ENCODE measurements at places on chromosomes 5 and 9.

- peak; percentile 96 for DNase-seq
Observed at GRCh38 chr9:114505187-114506081, at the start of gene WHRN. TSS of gene WHRN (minus strand) at chr9:114505473. CDS start at chr9:114504801, 672 bp downstream.

- DNase-seq = no peak
Observed at GRCh38 chr5:123448017-123448617, 24.9 kb upstream of the CEP120 start.

- no peak for DNase-seq
Observed at GRCh38 chr9:128201441-128202369, 1.5 kb upstream of the DNM1 start.

DNA sequence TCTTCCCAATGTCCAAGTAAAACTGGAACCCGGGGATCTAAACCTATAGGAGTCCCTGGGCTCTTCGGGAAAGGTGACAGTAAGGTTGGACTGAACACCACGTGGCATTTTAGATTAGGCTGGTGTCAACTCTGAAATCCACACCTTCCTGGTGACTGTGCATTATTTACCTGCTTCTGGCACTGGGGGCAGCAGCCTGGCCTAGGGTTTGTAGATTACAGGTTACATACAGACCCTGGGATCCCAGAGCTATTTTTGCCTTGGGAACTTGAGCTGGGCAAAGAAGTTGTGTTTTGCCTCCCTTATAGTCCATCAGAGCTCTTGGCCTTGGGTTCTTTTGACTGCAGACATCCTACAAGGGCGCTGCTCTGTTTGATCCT is 173.2 kb downstream of the DAB2IP start:
- peak; percentile 49 for DNase-seq

- no peak for DNase-seq
Observed at GRCh38 chr9:23811633-23812032, 14.4 kb downstream of the ELAVL2 start.

- DNase-seq = no peak
Observed at GRCh38 chr9:83304686-83305085, 233.5 kb downstream of the FRMD3 start.

DNA sequence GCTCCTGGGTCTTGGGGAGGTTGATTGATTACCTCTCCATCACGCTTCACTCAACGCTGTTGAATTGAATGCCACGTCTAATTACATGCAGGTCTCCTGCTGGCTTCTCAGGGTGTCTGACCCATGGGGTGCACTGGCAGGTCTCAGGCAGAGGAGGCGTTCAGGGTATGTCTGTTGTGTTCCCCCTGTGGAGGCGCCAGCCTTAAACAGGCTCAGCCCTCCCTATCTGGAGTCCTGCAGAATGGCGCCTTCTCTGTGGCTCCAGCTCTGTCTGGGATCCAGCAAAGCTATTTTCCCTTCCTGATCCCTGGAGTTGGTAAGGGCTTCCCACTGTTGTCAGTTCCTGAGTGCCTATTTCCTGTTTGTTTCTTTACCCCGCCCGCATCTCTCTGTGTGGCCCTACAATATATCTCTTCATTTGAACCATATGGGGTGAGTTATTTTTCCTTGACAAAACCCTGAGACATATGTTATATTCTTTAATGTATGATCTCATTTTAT is 150.0 kb downstream of the NTRK2 start:
- DNase-seq = no peak

GRCh38 chr9:20488691-20489090 is 133.6 kb downstream of the MLLT3 start:
- DNase-seq = no peak

GRCh38 chr9:122360891-122361290 is 9.9 kb upstream of the PTGS1 start:
- no peak for DNase-seq

GRCh38 chr9:122085260-122085659 is 7.8 kb downstream of the TTLL11 start:
- no peak for DNase-seq

DNA sequence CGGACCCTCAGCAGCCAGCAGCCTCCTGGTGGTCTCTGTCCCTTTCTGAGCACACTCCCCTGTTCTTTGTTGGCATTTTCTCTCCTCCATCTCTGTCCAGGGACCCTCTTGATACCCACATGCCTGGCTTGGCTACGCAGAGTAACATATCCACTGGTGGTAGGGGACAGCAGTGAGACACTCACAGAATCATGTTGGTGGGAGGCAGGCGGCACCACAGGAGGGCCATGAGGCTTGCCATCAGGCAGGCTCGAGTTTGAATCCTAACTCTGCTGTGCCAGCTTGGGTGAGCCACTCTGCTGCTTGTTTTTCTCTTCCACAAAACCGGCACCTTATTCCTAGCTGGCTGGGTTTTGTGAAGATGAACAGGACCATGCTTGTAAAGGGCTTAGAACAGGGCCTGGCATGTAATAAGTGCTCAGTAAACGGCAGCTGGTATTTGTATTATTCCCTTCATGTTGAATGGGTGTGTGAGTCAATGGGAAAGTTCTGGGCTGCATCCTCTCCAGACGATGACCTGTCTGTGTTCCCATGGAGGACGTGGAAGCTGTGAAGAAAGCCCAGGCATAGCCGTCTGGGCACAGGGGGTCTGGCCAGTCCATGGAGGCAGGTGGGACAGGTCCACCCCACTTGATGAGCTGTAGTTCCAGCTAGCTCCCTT is 2.3 kb downstream of the COL27A1 start:
- no peak for DNase-seq

- DNase-seq = no peak
Observed at GRCh38 chr9:95606489-95607350, 89.9 kb upstream of the PTCH1 start.

GRCh38 chr5:17167171-17167891 is 50.1 kb upstream of the BASP1 start:
- DNase-seq = no peak

DNA sequence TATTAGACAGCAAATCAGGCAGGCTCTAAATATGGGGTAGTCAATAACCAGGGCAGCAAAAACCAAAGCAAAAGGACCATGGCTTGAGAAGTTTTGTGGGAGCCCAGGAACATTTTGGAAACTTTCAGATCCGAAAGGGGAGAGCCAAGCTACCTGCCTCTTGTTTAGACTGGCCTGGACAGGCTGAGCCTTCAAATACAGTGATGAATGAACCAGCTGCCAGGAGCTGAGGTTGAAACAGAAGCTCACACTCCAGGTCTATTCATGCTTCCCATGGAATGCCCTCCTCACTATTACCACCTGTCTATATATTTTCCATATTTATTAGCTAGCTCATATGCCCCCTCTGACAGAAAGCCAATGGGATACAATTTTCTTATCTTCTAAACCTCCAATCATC is 150.8 kb upstream of the SLC44A1 start:
- DNase-seq = no peak

- no peak for DNase-seq
Observed at GRCh38 chr5:143554187-143554717, 150.8 kb upstream of the NR3C1 start.

GRCh38 chr9:136620441-136621018 is 42.2 kb upstream of the EGFL7 start:
- no peak for DNase-seq

- no peak for DNase-seq
Observed at GRCh38 chr5:174724484-174725260, at the start of gene MSX2. TSS of gene MSX2 (plus strand) at chr5:174724582. CDS start at chr5:174724660, 78 bp downstream.

DNA sequence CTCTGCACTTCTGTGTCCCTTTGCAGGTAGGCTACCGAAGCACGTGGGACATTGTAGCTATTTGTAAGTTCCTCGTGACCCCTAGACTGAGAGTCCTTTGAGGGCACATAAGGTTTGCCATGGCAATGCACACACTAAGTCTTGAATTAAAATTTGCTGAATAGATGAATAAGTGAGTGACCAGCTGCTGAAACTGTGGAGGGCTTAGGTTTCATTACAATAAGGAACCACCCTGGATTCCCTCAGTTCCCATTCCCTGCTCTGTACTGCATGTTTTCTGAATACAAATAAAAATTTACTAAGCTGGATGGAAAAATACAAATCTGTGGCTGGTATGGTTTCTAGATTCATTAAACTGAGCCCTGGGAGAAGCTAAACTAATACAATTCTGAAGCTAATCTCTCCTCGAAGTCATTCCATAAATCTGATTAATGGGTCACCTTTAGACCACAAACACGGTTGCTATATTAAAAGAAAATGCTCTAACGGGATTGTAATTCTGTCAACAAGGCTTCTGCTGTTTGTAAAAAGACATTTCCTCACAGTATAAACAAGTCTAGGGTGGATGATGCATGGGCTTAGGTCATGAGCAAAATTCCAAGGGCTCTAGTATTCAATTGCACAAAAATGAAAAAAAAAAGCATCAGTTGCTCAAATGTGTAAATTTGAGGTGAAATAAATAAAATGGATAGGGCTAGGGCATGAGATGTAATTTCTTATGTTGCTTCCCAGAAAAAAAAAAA is 172.3 kb downstream of the ATP10B start:
- no peak for DNase-seq

GRCh38 chr9:35001285-35001677 is 11.7 kb downstream of the DNAJB5 start:
- no peak for DNase-seq

GRCh38 chr9:20984506-20984905 is 46.9 kb downstream of the HACD4 start:
- no peak for DNase-seq

GRCh38 chr5:96036301-96036700 is 74.7 kb upstream of the ELL2 start:
- DNase-seq = no peak

GRCh38 chr9:34365282-34365681 is 11.4 kb downstream of the MYORG start:
- no peak for DNase-seq

DNA sequence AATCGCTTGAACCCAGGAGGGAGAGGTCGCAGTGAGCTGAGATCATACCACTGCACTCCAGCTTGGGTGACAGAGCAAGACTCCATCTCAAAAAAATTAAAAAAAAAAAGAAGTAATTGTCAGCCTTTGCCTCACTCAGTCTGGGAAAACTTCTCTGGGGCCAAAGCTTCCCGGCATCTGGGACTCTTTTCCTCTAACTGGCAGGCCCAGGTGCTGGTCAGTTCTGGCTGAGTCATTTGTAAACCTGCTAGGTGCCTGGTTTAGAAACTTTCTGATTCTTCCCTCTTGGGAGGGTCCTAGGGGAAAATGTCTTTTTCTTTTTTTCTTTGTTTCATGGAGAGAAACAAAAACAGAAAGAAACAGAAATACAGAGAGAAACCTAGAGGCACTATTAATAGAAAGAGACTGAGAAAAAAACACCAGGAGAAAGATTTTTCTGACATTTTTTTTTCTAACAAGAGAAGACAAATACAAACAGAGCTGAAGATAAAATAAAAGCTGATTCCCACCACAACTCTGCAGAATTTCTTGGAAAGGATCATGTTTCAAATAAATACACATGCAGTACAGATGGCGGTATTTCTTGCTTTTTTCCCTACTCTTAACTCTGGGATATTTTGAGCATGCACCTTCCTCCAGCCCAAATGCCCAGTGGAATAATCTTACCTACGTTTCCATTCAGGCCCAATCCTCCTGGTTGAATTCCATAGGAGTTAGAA is 22.1 kb upstream of the UBAP2 start:
- DNase-seq = no peak

DNA sequence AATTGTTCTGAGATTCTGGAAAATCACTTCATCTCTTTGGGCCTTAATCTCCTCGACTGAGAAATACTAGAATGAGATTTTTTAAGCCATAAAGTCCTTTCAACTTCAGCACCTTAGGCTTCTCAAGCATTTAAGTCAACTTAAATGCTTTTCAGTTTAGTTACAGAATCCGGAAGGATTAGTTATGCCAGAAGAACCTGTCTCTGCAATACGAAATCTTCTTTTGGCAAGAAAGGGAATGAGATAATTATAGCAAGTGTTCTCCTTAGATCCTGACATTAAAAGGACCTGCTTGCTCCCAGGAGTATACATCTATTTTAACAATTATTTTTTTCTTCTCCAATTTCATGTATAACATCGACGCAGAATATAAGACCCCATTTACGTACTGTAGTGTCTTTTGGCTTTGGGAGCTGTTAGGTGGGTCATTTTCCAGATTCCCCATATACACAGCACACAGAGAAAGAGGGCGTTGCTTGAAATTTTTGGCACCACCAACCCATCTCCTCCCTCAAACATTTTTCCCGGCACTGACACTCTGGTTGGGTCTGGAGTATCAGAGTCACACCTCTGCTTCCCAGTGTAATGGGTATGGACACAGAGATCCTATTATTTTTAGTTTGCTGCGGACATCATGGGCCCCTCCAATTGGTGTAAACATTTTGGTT is 43.6 kb upstream of the CLINT1 start:
- no peak for DNase-seq

GRCh38 chr5:17081142-17081541 is 136.3 kb upstream of the BASP1 start:
- no peak for DNase-seq

DNA sequence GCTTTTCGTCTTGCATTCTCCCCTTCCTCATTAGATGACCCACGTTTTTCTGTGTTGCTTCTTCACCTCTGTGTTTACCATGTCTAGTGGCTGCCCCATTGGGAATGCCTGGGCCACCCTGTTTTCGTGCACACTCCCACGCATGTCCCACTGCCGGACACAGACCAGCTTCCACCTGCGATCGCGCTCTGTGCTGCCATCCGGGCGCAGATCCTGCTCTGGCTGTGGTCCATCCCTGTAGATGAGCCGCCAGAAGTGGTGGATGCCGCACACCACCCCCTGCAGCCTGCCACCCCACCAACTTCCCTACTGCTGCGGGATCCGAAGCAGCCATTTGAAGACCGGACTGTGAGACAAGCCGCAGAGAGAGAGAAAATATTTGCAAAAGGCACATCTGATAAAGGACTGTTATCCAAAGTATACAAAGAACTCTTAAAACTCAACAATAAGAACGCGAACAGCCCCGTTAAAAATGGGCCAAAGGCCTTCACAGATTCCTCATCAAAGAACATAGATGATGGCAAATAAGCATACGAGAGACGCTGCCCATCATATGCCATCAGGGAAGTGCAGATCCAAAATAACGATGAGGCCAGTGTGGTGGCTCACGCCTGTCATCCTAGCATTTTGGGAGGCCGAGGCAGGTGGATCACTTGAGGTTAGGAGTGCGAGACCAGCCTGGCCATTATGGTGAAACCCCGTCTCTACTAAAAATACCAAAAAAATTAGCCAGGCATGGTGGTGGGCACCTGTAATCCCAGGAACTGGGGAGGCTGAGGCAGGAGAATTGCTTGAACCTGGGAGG is 163.7 kb downstream of the COL23A1 start:
- DNase-seq = no peak
